NB4 (cell line): ENCODE measurements at places on chromosomes 7 and 10.
A peak's percentile ranks its signal among the peaks of the same experiment; 100 is the strongest.

DNA sequence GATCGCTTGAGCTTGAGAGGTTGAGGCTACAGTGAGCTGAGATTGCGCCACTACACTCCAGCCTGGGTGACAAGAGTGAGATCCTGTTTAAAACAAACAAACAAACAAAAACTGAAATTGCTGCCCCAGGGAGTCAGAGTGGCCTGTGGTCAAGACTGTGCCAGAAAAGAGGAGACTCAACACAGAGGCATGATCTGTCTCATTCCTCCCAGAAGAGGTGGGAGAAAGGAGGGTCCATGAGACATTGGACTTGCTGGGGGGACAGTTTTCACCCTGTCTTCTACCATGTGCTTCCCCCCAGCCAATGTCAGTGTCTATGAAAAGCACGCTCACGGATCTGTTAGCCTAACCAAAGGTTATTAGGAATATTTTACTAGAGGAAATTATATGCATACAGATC lies 3.2 kb downstream of the ZNF853 start:
- no peak for DNase-seq

GRCh38 chr10:14450041-14450491 lies 119.3 kb upstream of the FRMD4A start:
- no peak for DNase-seq

- peak; percentile 75 for DNase-seq
Measured at GRCh38 chr7:38169847-38170246, 8.2 kb upstream of the STARD3NL start.

GRCh38 chr10:67776371-67776770 lies 61.6 kb downstream of the DNAJC12 start:
- no peak for DNase-seq

- DNase-seq: peak; percentile 52
Measured at GRCh38 chr7:77940647-77941046, 142.1 kb downstream of the PHTF2 start.

DNA sequence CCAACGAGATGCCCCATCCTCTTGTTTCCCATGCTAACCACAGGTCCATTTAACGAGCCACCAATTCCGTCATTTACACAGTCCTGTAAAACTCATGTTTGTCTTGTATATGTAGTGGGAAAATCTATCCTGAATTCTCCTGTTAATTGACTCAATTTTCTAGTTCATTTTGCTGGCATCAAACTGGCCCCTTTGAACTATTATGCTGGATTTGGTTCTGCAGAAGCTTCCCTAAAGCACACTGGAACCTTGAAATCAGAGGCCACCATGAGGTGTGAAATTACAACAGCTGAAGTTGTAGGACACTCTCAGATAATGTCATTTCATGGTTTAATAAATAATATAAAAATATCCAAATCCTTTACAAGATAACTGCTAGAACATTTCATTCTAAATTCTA lies 129.8 kb upstream of the AKR1E2 start:
- DNase-seq: no peak

GRCh38 chr10:65528986-65529385 lies 1396.8 kb upstream of the LRRTM3 start:
- no peak for DNase-seq
